ENCODE measurements at places on chromosomes 12 and 14.

DNA sequence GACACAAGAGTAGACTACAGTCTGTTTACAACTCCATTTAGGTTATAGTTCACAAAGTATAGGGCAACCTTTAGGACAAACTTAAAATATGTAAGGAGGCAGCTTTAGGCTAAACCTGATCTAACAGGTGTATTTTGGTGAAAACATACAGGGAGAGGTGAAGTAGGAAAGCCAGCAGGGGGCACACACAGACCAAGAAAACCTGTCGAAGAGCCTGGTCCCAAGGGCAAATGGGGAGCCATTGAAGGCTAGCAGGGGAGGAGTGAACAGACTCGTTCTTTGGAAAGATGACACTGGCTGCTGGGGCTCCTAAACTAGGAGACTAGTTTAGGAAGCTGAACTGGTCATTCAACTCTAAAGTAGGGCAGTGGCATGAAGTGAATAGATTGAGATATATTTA is 138.8 kb upstream of the WSCD2 start:
- no peak for DNase-seq

DNA sequence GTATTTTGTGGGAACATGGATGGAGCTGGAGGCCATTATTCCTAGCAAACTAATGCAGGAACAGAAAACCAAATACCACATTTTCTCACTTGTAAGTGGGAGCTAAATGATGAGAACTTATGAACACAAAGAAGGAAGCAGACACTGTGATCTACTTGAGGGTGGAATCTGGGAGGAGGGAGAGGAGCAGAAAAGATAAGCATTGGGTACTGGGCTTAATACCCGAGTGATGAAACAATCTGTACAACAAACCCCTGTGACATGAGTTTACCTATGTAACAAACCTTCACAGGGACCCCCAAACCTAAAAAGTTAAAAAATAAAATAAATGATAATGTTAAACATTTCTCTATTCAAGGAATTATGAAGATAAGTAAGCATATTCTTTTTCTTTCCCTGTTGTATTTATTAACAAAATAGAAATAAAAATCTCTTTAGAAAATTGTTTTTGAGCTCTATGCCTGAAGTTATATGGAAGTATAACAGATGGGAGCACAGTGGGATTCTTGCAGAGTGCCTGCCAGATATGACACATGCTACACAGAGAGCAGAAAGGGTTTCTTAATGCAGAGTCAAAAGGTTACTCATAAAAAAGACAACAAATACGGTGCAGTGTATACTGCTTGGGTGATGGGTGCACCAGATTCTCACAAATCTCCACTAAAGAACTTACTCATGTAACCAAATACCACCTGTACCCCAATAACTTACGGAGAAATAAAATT is 52.0 kb upstream of the SYNE2 start:
- no peak for DNase-seq

DNA sequence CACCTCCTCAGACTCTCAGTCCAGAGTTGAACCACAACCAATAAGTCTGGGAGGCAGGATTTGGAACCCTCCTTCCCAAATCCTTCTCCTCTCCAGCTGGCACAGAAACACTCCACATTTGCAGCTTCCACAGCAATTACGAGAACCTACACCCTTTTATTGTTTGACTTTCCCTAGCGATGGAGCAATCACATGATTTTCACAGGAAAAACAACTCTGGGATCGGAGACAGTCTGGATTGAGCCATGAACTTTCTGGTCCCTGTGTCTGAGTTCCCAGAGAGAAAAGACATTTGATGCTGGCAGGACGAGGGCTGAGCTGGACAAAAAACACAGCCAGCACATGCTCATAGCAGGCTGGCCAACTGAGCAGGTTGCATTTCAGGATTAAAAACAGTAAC is 49.0 kb upstream of the STON2 start:
- DNase-seq: no peak

GRCh38 chr14:82045339-82045738 is 511.7 kb upstream of the SEL1L start:
- no peak for DNase-seq

GRCh38 chr14:103127861-103128598 is 4.8 kb downstream of the TNFAIP2 start:
- DNase-seq: no peak

GRCh38 chr14:21090194-21090939 is 8.1 kb downstream of the ZNF219 start:
- no peak for DNase-seq

DNA sequence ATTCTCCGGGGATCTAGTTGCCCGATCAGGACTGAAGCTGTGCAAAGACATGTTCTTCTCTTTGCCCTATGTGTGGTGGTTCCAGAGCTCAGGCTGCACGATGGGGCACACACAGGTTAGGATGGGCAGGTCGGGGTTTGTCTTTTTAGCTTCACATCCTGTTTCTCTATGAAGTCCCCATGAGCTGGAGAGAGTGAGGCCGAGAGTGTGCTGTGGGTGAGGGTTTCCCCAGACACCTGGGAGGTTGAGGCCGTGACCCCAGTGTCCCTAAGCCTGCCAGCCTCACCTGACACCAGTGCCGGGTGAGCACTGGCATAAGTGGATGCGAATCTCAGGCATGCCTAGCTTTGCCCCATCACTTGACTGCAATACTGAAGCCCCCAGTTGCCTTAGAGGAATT is 32.9 kb upstream of the IGF1 start:
- DNase-seq: no peak

DNA sequence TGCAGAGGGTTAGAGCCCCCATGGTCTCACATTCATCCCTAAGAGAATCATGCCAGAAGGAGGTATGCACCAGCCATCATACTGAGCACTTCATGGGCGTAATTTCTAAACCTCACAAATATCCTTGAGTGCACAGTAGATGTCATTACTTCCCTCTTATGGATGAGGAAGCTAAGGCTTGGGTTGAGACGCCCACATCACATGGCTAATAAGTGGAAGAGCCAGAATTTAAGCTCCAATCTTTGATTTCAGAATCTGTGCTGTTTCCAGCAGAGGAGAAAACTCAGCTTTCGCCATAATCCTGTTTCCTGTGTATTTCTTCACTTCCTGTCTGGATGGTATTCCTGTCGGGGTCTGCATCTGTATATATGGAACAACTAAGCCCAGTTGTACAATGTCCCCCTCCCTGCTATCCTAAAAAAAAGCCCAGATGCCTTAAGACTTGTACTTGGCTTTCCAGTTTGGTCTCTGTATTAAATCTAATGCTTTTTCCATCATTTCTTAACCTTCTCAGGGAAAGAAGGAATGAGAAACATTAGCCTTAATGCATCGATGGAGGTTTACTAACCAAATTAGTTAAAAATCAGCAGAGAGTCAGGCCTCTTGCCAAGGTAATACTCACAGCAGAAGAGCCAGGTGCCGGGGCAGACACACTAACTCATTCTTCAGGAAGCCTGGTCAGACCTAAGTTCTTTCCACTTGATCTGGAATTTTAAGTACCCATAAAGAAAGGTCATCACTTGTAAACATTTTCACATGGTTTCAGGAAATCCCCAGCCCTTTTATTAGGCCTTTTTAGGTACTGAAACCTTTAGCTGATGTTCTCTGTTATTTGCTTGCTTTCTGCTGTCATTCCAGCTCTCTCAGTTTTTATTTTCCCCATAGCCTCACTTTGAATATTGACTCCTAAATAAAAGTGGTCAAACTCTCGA is 5.3 kb downstream of the ISCU start:
- no peak for DNase-seq

DNA sequence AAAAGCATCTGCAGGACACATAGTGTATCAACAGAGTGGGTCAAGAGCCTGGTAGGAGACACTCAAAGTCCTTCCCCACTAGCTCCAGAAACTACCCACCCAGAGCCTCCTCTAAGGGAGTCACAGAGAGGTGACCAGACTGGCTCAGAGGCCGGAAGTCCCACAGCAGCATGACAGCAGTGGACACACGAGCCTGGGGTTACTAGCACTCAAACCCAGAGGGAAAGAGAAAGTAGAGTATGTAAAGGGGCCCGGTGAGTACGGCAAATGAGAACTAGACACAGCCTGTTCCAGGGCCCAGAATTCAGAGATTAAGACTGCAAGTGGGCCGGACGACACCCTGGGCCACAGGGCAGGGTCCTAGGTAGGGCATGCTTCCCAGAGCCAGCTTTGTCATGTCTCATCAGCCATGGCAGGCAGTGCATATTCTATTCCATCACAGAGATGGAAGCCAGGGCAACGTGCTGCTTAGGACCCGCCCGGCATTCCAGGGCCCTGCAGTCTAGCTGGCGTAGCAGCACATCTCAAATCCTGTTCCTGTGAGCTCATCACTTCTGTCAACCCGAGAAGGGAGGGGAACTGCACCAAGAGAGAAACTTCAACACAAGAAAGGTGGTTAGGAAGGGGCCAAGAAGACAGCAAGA is 4.2 kb downstream of the IFFO1 start:
- DNase-seq: no peak

DNA sequence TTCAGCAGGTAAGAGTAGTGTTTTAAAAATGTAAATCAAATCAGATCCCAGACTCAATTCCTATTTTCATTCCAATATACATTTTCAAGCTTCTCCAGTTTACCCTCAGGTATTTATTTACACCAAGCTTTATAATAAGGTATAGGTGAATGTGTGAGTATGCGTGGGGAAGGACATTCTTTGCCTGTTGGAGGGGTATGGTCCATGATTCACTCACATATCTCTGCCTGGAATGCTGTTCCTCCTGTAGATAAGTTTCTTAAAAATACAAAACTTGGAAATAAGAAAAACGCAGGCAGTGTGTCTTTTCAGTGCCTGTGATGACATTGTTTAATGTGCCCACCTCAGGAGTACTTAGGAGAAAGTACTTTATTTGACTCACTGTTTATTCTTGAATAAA is 118.6 kb downstream of the CCDC91 start:
- no peak for DNase-seq

GRCh38 chr12:26746121-26746714 is 86.8 kb downstream of the ITPR2 start:
- peak; percentile 49 for DNase-seq

- DNase-seq: no peak
Observed at GRCh38 chr14:100617410-100618317, 30.4 kb upstream of the BEGAIN start.

DNA sequence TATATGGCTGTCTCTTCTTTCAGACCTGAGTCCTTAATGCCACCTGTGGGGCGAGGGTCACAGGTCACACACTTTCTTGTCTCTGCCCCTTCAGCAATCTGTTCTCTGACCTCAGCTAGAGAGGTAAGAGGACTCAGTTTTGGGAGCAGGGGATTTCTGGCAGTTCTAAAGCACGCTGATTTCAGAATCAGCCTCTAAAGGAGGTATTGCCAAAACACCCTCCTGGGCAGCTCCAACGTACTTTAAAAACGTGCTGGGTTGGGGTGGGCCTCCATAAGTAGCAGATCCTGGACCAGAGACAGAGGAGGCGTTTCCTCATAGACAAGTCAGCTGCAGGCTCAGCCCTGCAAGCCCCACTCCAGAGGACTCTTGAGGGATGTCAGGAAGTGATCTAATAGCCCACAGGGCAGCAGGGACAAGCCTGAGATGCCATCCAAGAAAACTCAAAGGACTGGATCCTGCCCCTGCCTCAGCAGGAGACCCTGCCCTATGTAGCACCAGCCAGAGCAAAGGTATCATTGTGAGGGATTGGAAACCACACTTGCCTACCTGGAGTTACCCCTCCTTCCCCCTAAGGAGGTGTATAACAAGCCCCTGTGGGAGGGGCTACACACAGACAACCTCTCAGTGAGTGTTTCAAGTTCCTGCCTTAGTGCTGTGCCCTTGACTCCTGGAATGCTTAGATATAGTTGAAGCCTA is 8.5 kb downstream of the CTDSP2 start:
- DNase-seq: no peak

GRCh38 chr14:100896369-100897060 is 7.0 kb downstream of the RTL1 start:
- no peak for DNase-seq

DNA sequence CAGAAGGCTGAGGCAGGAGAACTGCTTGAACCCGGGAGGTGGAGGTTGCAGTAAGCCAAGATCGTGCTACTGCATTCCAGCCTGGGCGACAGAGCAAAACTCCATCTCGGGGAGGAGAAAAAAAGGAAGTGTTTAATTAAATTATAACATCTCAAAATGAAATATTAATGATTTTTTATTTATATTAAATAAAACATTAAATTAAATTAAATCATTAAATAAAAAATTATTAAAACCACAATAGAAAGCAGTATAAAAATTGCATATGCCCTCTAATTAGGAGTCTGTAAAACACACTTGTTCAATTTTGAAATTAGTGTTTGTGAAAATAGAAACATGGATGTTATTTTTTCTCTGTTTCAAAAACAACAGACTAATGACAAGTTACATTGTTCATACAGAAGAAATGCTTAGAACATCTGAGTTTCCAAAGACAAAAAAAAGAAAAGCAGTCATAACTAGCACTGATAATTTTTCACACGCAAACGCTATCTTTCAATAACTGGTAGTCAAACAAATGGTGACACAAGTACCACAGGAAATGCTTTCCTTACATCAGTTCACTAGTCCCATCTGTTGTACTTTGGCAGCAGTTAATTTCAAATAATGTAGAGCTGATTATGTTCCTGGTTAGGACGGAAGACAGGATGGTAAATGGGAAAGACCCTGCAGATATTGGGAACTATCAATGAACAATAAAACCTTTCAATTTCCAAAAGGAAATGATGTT is 54.9 kb downstream of the HECTD4 start:
- no peak for DNase-seq

GRCh38 chr12:25365340-25365730 is 114.6 kb upstream of the KRAS start:
- DNase-seq: no peak

- DNase-seq: no peak
Observed at GRCh38 chr12:62655666-62656151, 189.1 kb downstream of the MON2 start.

DNA sequence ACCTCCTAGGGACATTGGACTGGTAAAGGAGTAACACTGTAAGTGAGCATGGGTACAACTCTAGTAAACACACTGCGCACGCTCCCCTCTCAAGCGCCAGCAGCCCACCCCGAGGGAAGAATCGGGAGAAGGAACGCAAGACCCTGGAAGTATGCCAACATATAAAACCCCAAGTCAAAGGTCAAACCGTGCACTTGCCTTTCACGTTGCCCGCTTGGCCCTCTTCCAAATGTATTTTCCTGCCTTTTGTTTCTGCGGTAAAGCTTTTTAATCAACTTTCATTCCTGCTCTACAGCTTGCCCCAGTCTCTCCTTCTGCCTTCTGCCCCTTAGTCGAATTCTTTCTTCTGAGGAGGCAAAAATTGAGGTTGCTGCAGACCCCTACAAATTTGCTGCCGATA is 17.6 kb upstream of the CHST11 start:
- no peak for DNase-seq

GRCh38 chr14:37246427-37246829 is 48.7 kb downstream of the MIPOL1 start:
- DNase-seq: peak; percentile 19

GRCh38 chr12:97097734-97098133 is 190.7 kb downstream of the NEDD1 start:
- DNase-seq: no peak
